ENCODE measurements at places on chromosomes 12 and 14. TPM values are rescaled to one million over a fixed set of nuclear protein-coding genes. Genes with fewer than 3 reads are reported as not detected.

The CLEC6A gene
- total RNA-seq = 0.07 TPM

The ATG14 gene
- total RNA-seq = 11.7 TPM

The CCDC197 gene
- not detected for total RNA-seq

The PTPN6 gene
- 25.0 TPM for total RNA-seq

The ITPR2 gene
- 9.4 TPM for total RNA-seq

The GPX2 gene
- total RNA-seq = 0.63 TPM

The AREL1 gene
- total RNA-seq = 20.0 TPM

The ARHGEF40 gene
- 63.9 TPM for total RNA-seq

The CARMIL3 gene
- 2.3 TPM for total RNA-seq

The GPR65 gene
- total RNA-seq = not detected

The SMCO2 gene
- not detected for total RNA-seq

The IKZF4 gene
- 1.5 TPM for total RNA-seq

The TMEM63C gene
- 2.1 TPM for total RNA-seq

The EML5 gene
- total RNA-seq = 0.38 TPM

The CNOT2 gene
- 104 TPM for total RNA-seq
